Activated CD8-positive, alpha-beta T cell treated with anti-CD3 and anti-CD28 coated beads, Interleukin-2, amount 10 ng/mL, durations not matched to agents 7 days and 5 days (primary cell): ENCODE measurements at places on chromosomes 12 and 14. TPM values are rescaled to one million over a fixed set of nuclear protein-coding genes. Genes with fewer than 3 reads are reported as not detected.
A peak's percentile ranks its signal among the peaks of the same experiment; 100 is the strongest.

DNA sequence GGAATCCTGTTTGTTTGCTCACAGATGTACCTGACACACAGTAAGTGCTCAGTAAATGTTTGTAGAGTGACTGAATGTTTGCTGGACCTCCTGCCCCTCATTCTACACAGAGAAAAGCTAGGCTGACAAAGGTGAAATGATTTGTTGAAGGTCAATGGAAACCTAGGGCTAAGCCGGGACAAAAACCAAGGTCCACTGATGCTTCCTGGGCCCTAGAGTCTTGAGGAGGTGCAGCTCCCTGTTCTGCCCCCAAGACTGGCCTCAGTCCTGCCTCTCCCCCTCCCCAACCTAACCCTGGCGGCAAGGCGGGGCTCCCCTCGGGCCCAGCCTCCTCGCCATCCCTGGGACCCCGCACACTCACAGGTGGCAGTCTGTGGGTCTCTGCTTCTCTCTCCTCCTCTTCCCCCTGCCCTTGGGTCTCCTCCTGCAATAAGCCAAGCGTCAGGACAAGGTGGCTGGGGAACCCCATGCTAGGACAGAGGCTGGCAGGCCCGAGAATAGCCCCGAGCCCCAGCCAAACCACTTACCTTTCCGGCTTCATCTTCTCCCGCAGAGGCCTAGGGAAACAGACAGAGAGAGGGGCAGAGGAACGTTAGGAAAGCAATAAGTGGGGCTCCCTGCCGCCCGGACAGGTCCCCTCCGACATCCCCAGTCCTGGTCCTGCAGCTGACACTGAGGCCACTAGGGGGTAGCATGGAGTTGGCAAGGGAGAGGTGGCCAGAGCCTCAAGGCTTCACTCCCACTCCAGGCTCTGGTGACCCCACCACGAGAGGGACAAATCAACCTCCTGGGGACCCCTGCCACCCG lies 9.3 kb downstream of the PGF start:
- H3K36me3 ChIP-seq, result no peaks in the 10 kb centered on the region
- no peak overlapping the region for H3K4me3 ChIP-seq
- peak overlapping the region; percentile 68 for H3K27ac ChIP-seq
- peak; percentile 86 for DNase-seq
- H3K4me1 ChIP-seq, result peaks cover 31% of the 10 kb centered on the region

GRCh38 chr12:105986779-105987684 lies 151.7 kb downstream of the NUAK1 start:
- H3K27me3 ChIP-seq, result peaks cover 4% of the 10 kb centered on the region
- no peak for DNase-seq
- no peaks in the 10 kb centered on the region for H3K36me3 ChIP-seq
- no peak overlapping the region for H3K27ac ChIP-seq
- no peaks in the 10 kb centered on the region for H3K4me1 ChIP-seq

DNA sequence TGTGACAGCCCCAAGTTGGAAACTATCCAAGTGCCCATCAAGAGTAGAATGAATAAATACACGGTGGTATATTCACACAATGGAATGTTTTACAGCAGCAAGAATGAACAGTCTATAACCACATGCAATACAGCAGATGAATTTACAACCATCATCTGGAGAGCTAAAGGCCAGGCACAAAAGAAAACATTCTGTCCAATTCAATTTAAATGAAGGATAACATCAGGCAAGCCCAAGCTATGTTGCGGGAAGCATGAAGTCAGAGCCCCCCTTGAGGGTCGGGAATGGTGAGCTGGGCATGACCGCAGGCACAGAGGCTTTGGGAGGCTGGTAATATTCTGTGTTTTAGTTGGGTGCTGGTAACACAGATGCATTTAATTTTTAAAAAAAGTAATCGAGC lies 76.0 kb downstream of the SYNE3 start:
- H3K4me3 ChIP-seq, result no peak overlapping the region
- DNase-seq, result no peak
- H3K36me3 ChIP-seq, result peaks cover 76% of the 10 kb centered on the region

DNA sequence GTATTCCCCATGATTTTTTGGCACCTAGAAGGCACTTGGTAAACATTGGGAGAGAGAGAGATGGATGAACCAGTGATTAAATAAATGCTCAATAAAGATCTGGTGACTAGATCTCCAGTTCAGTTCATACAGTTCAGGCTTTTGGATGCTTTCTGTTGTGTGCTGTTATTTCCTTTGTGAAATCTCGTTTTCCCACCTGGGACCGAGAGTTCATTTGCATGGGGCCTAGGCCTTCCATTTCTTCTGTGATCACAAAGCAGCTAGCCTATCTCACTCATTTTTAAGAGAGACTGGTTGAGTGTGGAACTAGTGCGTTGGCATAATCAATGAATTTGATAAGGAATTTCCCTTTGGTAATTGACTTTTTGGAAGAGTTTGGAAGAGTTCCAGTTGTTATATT lies 104.0 kb downstream of the VRK1 start:
- no peak overlapping the region for H3K4me3 ChIP-seq
- H3K4me1 ChIP-seq, result no peaks in the 10 kb centered on the region
- no peaks in the 10 kb centered on the region for H3K36me3 ChIP-seq
- H3K27ac ChIP-seq, result no peak overlapping the region
- no peak for DNase-seq
- no peaks in the 10 kb centered on the region for H3K27me3 ChIP-seq

DNA sequence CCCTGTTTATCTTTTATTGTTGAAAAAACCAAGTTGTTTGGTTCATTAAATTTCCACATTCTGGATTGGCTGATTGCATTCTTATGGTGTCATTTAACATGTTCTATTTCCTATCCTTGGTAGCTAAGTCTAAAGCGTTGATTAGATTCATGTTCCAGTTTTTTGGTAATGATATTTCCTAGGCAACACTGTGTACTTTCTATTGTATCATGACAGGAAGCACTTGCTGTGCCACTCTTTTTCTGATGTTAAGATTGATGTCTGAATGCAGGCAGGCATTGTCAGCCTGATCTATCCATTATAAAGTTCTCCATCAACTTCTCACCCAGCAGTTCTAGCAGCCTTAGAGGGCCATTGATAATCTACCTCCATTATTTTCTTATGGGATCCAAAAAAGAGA lies 91.1 kb upstream of the ARID2 start:
- no peak for DNase-seq
- no peaks in the 10 kb centered on the region for H3K4me1 ChIP-seq
- no peak overlapping the region for H3K4me3 ChIP-seq
- no peak overlapping the region for H3K27ac ChIP-seq
- peaks cover 2% of the 10 kb centered on the region for H3K27me3 ChIP-seq

DNA sequence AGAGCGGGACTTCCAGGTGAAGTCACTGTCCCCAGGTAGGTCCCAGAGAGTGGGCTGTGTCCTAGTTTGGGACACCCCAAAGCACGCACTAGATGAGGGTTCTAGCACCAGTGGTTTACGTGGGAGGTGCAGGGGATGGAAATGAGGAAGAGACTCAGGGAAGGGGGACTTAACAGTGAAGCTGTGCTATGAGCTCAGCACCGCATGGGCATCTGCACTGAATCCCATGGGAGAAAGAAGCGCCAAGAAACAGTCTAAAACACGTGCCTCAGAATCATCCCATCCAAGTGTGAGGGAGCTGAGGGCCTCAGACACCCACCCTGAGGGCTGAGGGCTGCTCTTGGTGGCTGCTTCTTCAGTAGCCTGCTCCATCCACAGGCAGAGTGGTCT lies 71.5 kb upstream of the ZFP36L1 start:
- H3K27ac ChIP-seq, result no peak overlapping the region
- no peak for DNase-seq
- H3K36me3 ChIP-seq, result peaks cover 8% of the 10 kb centered on the region
- H3K4me1 ChIP-seq, result peaks cover 2% of the 10 kb centered on the region
- no peak overlapping the region for H3K4me3 ChIP-seq

GRCh38 chr12:63387771-63388170 lies 236.8 kb upstream of the AVPR1A start:
- no peaks in the 10 kb centered on the region for H3K27me3 ChIP-seq
- H3K36me3 ChIP-seq, result no peaks in the 10 kb centered on the region
- H3K4me1 ChIP-seq, result no peaks in the 10 kb centered on the region
- no peak overlapping the region for H3K4me3 ChIP-seq
- no peak overlapping the region for H3K27ac ChIP-seq

GRCh38 chr12:108196921-108197320 lies 67.8 kb downstream of the WSCD2 start:
- no peaks in the 10 kb centered on the region for H3K4me1 ChIP-seq
- H3K36me3 ChIP-seq, result no peaks in the 10 kb centered on the region
- H3K27ac ChIP-seq, result no peak overlapping the region
- DNase-seq, result no peak

DNA sequence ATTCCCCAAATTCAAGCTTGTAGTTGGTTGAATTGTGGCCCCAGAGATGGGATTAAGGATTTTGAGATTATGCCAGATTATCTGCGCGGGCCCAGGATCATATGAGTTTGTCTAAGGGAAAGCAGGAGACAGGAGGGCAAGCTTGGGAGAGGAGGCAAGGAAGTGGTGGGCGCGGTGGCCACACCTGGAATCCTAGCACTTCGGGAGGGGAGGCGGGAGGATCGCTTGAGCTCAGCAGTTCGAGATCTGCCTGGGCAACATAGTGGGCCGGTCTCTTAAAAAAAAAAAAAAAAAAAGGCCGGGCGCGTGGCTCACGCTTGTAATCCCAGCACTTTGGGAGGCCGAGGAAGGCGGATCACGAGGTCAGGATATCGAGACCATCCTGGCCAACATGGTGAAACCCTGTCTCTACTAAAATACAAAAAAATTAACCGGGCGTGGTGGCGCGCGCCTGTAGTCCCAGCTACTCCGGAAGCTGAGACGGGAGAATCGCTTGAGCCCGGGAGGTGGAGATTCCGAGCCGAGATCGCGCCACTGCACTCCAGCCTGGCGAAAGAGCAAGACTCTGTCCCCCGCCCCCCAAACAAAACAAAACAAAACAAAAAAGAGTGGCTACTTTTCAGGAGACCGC lies 881 bp upstream of the PUS1 start:
- peak overlapping the region; percentile 98 for H3K4me3 ChIP-seq
- H3K27me3 ChIP-seq, result no peaks in the 10 kb centered on the region
- DNase-seq, result no peak
- peaks cover 31% of the 10 kb centered on the region for H3K4me1 ChIP-seq
- H3K27ac ChIP-seq, result peak overlapping the region; percentile 90
- H3K36me3 ChIP-seq, result peaks cover 20% of the 10 kb centered on the region

- DNase-seq, result no peak
- no peak overlapping the region for H3K27ac ChIP-seq
- no peaks in the 10 kb centered on the region for H3K27me3 ChIP-seq
Observed at GRCh38 chr14:105050551-105050897, 14.7 kb downstream of the GPR132 start.

DNA sequence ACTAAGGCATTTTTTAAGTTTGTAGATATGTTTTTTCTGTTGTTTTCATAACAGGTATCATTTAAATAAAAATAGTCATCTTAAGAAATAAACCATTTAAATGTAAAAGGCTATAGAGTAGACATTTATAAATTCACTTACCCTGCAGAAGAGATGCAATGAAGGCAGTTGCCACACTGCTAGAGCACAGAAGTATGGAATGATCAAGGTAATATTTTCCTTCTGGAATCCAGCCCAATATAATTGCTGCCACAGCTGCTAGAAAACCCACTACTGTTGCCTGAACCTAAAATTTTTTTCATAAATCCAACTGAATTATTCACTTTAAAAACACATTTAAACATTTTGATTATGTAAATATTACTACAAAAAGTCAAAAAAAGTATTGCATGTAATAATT lies 69.2 kb downstream of the SLC41A2 start:
- no peaks in the 10 kb centered on the region for H3K36me3 ChIP-seq

DNA sequence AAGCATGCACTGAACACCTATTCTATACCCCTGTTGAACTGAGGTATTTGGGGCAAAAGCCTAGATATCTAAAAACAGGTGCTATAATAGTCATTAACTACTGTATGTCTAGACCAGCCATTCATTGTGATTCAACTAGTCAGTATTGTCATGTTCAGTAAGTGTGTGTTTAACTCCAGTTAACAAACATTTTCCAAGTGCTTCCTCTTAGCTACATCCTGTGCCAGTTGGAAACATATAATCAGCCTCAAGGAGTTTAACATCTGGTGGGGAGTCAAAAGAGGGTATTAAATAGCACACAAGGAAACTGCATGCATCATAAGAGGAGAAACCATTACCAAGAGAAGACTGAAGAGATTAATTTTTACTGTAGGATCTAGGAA lies 20.4 kb downstream of the TMTC1 start:
- no peaks in the 10 kb centered on the region for H3K27me3 ChIP-seq
- no peaks in the 10 kb centered on the region for H3K4me1 ChIP-seq
- H3K36me3 ChIP-seq, result no peaks in the 10 kb centered on the region
- no peak for DNase-seq
- H3K27ac ChIP-seq, result no peak overlapping the region

GRCh38 chr14:72932893-72933292 lies 6.6 kb downstream of the DCAF4 start:
- H3K36me3 ChIP-seq, result peaks cover 16% of the 10 kb centered on the region
- H3K27ac ChIP-seq, result no peak overlapping the region
- no peak for DNase-seq
- H3K4me1 ChIP-seq, result peaks cover 22% of the 10 kb centered on the region
- no peaks in the 10 kb centered on the region for H3K27me3 ChIP-seq

DNA sequence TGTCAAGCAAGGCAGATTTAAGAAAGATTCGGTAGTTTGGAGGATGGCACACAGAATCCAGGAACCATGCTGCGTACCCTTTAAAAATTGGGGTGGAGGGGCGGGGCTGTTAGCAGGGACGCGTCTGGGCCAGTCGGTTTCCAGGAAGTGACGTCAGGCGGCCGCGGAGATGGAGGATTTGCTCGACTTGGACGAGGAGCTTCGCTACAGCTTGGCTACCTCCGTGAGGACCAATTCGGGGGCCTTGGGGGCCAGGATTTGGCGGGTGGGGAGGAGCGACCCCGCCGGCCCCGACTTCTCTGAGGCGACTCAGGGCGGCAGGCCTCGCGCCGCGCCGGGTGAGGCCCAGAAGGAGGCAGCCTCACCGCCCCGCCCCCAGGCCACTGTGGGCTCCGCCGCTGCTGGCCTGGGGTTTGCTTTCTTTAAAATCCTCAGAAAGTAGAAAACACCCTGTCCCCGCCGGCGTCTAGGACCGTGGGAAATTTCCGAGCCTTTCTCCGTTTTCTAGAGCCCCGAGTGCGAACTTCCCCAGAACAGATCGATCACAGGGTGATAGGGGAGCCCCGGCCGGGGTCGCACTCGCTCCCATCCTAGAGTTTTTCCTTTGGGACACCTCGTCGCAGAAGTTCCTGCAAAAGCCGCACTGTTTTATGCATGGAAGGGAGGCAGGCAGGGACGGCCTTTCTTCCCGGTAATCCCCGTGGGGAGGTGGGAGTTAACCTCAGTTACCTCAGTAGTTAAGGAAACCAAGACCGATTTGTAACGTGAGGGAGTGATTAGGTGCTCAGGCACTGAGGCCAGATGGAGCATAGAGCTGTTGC lies at the start of gene IFT43:
Gene IFT43 (plus strand): TSS at position 146 of the 821 bp plus-strand sequence. CDS start 24 bp downstream, at position 170.
- H3K4me3 ChIP-seq, result peak within 1 kb of the TSS; percentile 80
- H3K4me1 ChIP-seq, result peaks cover 25% of the 10 kb centered on the region
- peaks cover 11% of the 10 kb centered on the region for H3K27me3 ChIP-seq
- H3K36me3 ChIP-seq, result no peaks in the 10 kb centered on the region
- H3K27ac ChIP-seq, result peak within 1 kb of the TSS; percentile 71

- DNase-seq, result no peak
- peaks cover 54% of the 10 kb centered on the region for H3K4me1 ChIP-seq
- peaks cover 32% of the 10 kb centered on the region for H3K36me3 ChIP-seq
- no peaks in the 10 kb centered on the region for H3K27me3 ChIP-seq
Observed at GRCh38 chr14:65915125-65915524, 502.6 kb downstream of the FUT8 start.

GRCh38 chr12:75984577-75985182 lies 46.9 kb downstream of the PHLDA1 start:
- H3K36me3 ChIP-seq, result peaks cover 15% of the 10 kb centered on the region
- H3K27me3 ChIP-seq, result no peaks in the 10 kb centered on the region
- peak; percentile 25 for DNase-seq
- peaks cover 40% of the 10 kb centered on the region for H3K4me1 ChIP-seq
- H3K27ac ChIP-seq, result peak overlapping the region; percentile 30

GRCh38 chr12:39632670-39633069 lies 13.1 kb upstream of the ABCD2 start:
- peaks cover 30% of the 10 kb centered on the region for H3K4me1 ChIP-seq
- no peak for DNase-seq

The KRT78 gene
- not detected for total RNA-seq

The KRT82 gene
- total RNA-seq, result not detected

The CELA1 gene
- total RNA-seq, result not detected

The GZMB gene
- total RNA-seq, result 368 TPM
